GM12891 (cell line): ENCODE measurements at places on chromosomes 12 and 14.
A peak's percentile ranks its signal among the peaks of the same experiment; 100 is the strongest.

GRCh38 chr14:68782091-68782981 is 10.5 kb downstream of the ZFP36L1 start:
- no peak for DNase-seq

DNA sequence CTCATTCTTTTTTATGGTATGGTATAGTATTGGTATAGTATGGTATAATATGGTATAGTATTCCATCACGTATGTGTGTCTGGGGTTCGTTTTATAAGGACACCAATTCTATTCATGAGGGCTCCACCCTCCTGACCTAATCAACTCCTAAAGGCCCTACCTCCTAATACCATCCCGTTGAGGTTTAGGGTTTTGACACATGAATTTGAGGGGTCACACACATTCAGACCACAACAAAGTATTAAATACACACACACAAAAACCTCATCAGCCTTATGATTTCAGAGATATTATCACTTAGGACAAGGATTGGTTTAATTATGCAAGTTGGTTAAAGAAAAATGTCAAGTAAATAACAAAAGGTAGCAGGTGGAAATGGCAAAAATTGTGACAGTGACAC is 54.1 kb upstream of the CHST11 start:
- DNase-seq, result no peak

- DNase-seq, result no peak
Measured at GRCh38 chr14:20550926-20551325, 9.9 kb downstream of the RNASE9 start.

GRCh38 chr12:39627914-39628313 is 8.3 kb upstream of the ABCD2 start:
- DNase-seq, result no peak

DNA sequence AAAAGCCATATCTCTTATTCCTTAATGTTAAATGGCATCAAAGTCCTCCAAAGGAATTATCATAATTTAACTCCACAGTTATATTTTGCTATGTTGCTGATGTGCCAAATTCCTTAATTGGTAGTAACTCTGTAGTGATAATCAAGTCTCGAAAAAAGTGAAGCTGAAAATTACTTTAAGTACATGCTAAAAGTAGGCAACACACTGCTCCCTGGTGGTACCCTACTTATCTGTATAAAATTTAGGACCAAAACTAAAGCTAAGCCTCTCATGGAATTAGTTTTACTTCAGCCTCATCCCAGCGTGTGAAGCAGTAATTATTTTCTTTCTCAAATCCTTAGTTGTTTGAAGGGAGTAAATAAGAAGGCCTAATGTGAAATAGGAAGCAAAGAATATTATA is 132.8 kb downstream of the TTLL5 start:
- DNase-seq, result no peak

GRCh38 chr12:48160807-48161206 is 3.5 kb upstream of the ASB8 start:
- no peak for DNase-seq

- no peak for DNase-seq
Measured at GRCh38 chr12:31752450-31752849, 23.6 kb upstream of the AMN1 start.

GRCh38 chr14:68685419-68686204 is 107.3 kb downstream of the ZFP36L1 start:
- DNase-seq, result peak; percentile 63

DNA sequence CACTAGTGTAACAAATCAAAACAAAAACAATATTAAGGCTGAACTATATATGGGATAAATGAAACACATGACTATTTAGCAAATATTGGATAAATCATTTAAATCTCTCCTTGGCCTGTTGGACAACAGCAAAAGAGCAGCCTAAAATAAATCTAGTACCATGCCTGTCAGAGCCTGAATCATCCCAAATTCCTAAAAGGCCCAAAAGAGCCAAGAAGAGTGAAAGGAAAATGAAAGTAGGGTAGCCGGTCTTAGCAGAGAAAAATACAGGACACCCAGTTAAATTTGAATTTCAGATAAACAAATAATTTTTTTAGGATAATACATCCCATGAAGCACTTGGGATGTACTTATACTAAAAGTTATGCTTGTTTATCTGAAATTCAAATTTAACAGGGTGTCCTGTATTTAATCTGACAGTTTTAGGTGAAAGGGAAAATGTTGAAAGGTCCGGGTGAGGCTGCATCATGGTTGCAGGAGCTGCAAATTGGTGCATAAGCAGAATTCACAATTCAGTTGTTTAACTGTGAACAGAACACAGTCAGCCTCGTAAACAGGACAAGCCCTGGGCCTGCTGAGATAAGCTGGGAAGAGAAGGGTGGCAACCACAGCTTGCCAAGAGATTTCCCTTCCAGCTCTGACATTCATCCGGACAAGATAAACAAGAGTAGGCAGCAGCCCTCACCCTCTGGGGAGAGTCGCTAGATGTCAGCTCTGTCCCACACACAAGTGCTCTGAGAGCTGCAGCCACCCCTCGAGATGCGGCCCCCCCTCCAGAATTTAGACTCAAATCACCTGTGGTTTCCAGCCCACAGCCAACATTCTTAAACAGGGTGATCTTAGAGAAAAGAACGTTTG is 30.3 kb downstream of the DMAC2L start:
- DNase-seq, result peak; percentile 54

DNA sequence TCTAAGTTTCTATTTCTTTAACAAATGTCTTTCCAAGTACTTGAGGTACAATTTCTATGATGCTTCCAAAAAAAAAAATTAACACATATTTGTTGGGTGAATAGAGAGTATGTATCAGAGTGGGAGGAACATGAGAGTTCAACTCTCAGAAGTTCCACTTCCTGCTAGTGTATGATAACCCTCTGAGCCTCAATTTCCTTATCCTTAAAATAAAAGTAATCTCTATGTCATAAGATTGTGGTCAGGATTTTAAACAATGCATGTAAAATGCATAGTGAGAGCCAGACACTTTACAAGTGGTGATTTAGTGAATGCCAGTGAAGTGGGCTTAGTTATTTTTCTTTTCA is 270.3 kb upstream of the AMIGO2 start:
- DNase-seq, result no peak

- DNase-seq, result no peak
Measured at GRCh38 chr14:79513446-79513845, 697.9 kb downstream of the DIO2 start.

DNA sequence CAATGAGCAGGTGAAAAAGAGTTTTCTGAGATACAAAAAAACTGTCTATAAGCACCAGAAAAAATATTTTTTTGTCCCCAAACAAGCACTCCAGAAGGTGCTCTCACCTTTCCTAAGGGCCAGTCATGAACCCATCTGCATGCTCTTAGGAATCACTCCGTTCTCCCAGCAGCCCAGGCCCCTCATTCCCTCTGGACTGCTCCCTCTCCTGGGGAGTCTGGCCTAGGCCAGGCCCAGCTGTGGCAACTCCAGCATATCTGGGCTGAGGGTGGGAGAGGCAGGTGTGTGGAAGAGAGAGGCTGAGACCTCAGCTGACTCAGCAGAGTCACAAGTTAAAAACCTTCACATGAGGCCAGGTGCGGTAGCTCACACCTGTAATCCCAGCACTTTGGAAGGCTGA is 54.6 kb downstream of the TRAFD1 start:
- DNase-seq, result no peak

DNA sequence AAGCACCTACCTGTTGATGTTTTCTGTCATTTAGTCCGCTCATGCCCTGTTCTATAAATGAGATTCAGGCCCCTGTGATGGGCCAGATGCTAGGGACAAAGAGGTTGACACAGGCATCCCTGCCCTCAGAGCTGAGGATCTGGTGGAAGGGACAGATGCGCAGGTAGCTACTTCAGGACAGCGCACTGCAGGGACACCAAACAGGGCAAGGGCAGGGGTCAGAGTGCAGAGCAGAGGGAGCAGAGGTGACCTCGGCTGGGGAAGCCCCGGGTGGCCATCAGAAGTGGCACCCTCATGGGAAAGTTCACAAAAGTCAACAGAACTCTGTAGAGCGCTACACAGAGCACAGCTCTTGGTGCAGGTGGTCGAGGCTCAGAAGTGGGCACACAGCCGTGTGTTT is 5.6 kb upstream of the PNMA1 start:
- DNase-seq, result no peak

DNA sequence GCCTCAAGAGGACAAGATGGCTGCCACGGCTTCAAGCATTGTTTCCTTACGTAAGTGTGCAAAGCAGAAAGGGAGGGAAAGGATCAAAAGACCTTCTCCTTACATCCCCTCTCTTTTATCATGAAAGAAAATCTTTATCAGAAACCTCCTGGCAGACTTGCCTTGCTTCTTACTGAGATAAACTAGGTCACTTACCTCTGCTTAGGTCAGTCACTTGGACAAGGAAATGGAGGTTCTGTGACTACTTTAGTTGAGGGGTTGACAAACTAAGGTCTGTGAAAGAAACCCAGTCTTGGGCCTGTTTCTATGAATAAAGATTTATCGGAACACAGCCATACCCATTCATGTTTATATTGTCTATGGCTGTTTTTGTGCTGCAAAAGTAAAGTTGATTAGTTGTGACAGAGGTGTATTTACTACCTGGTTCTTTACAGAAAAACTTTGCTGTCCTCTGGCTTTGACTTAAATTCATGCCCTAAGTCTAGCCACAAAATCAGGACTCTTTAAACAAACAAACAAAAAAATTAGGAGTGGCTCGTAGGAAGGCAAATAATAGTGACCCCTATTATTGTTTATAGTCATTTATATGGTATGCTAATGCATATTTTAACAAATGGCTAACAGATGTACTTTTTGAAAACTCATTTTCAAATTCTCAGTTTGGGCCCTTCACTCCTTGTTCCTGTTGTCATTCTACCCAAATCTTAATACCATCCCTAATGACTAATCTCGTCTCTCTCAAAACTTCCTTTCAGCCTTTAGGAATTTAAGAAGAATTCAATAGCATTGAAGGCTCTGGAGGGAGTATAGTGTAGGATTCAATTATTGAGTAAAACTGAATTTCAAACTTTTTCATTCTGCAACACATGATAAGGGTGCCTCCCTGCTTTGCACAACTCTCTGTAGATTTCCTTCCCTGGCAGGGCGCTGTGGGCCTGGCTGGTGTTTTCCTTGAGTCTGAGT is 42.0 kb upstream of the ATP2B1 start:
- DNase-seq, result no peak

GRCh38 chr14:83147006-83147405 is 1613.4 kb upstream of the SEL1L start:
- no peak for DNase-seq

DNA sequence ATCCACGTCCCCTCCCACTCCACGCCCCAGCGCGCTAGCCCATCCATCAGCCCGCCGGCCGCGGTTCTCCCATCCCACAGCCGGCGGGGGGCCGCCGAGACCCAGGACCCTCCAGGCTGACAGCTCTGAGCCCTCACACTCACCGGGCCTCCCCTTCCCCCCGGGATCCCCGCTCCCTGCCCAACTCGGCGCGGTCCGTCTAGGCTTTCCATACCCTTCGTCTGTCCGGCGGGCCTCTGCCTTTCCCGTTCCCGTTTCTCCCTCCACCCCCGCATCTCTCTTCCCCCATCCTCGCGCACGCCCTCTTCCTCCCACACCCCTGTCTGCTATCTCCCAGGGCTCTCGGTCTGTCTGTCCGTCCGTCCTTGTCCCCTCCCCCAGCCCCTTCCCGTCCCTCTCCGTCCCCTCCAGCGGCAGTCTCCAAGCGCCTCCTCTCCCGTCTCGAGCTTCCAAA is 726 bp downstream of the ZFHX2 start:
- DNase-seq, result no peak

- no peak for DNase-seq
Measured at GRCh38 chr12:122981036-122981471, 573 bp downstream of the ARL6IP4 start.

DNA sequence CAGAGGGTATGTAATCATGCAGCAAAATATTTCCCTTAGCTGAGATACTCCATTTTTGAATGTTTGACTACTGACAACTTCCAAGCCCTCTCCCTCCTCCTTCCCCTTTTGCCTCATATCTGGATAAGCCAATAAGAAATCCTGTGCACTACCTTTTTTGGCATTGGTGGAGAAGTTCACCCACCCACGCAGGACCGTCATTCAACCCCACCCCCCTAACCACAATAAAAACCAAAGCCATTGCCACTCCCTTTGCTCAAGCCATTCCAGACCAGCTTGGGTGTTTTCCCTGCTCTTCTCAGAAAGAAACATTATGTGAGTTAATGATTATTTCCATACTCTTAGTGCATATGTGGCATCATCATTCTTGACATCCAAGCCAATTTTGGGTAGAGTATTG is 176.7 kb downstream of the PTPN11 start:
- no peak for DNase-seq

- no peak for DNase-seq
Measured at GRCh38 chr14:28901631-28902030, 135.0 kb downstream of the FOXG1 start.

DNA sequence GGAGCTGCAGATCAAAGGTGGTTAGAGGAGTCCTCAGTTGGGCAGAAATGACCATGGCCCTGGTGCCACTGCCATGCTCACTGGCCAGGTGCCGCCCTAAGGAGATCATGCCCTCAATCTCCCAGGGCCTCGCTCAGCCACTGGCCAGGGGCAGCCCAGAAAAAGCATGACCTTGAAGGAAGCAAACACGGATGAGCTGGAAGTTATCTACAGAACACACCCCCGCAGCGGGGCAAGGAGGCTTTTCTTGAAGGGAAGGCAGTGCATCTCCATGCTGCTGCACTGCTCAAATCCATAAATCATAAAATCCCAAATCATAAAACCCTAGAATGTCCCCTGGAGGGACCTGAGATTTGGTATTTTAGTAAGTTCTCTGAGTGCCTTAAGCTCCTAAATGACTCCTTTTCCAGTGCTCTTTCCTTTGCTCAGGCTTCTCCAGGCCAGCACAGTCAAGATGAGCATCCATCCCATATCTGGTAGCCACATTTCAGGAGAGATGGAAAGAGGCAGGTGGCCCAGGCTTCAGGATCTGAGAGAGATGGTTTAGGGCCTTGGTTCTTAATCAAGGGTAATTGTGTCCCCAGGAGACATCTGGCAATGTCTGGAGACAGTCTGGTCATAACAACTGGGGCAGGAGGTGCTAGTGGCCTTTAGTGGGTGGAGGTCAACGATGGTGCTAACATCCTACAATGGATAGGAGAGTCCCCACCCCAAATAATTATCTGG is 217.3 kb downstream of the RBM19 start:
- no peak for DNase-seq

GRCh38 chr14:39563361-39563760 is 131.1 kb upstream of the FBXO33 start:
- DNase-seq, result no peak

DNA sequence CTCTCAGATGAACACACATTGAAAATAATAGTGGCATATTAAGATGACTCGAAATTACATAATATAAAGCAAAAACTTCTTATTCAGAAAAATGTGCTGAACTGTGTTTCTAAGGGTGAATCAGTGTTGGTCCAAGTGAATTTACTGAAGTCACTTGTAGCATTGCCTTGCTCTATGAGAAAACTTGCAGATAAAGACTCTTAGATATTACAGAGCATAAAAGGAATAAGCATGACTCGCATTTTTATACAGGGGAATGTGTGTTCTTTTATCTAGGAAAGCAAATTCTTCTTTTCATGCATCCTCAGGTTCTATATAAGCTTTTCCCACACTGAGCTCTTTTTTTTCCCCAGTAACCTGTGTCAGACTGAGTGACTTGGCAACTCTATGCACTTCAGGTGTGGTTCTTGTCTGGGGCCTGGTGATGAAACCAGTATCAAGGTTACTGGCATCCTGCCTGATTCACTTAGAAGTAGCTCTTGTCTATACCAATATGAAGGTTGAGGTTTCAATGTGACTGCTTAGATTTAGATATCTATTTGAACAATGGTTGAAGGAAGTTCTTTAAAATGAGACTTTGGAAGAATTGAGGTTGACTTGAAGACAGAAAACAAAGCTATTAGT is 76.1 kb downstream of the OTOGL start:
- no peak for DNase-seq

GRCh38 chr14:105881021-105881930 is 354.9 kb downstream of the TMEM121 start:
- no peak for DNase-seq

GRCh38 chr14:72608391-72609204 is 285.3 kb downstream of the DPF3 start:
- DNase-seq, result no peak
